ENCODE measurements at places on chromosomes 11 and 22.

GRCh38 chr11:33867996-33868646 lies 23.8 kb downstream of the LMO2 start:
- DNase-seq, result no peak

- DNase-seq, result no peak
These were observed 61.4 kb upstream of the LRRC55 start for GRCh38 chr11:57120192-57120965.

DNA sequence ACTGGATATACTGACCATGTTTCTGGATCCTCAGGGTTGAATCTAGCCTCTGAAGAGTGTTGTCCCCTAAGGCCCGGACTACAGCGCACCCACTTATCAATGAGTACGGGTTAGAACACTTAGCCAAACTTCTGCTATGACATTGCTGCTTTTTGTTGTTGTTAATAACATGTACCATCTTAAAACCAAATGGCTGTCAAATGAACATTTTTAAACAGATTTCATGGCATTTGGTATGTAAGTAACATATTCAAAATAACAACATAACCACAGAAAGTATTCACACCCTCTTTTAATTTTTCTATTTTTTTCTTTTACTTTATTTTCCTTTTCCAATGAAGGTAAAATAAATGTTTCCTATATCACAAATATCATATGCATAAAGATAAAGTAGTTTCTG lies 1292.5 kb upstream of the TENM4 start:
- DNase-seq, result no peak

DNA sequence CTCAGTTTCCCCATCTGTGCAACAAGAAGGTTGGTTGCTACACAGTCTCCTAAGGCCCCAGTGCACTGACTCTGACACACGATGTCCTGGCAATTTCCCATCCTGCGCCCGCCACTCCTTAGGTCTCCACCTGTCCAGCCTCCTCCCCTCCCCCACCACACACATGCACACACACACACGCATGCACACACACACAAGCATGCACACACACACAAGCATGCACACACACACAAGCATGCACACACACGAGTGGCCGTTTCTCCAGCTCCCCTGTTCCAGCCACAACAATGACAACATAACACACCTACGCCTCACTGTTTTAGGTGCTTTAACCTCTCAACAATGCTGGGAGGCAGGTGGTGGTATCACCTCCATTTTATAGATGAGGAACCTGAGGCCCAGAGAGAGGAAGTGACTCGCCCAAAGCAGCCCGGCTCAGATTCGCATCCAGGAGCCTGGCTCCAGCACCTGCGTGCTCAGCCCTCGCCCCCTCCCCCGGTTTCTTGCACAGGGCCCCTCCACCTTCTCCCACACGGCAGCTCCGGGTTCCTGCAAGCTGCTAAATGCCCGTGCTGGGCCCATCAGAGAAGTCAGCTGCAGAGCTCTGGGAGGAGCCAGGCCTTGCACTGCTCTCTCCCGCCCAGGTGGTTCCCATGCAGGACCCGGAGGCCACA lies 13.0 kb downstream of the CYTH4 start:
- DNase-seq, result no peak

GRCh38 chr11:40130427-40130826 lies 1329.0 kb downstream of the LRRC4C start:
- no peak for DNase-seq
